DMS79 treated with DMSO at 0.1 percent for 48 hours (cell line): ENCODE measurements at places on chromosomes 6 and 20.
A peak's percentile ranks its signal among the peaks of the same experiment; 100 is the strongest.

GRCh38 chr6:32113386-32114352 lies 4.5 kb upstream of the TNXB start:
- DNase-seq = no peak

DNA sequence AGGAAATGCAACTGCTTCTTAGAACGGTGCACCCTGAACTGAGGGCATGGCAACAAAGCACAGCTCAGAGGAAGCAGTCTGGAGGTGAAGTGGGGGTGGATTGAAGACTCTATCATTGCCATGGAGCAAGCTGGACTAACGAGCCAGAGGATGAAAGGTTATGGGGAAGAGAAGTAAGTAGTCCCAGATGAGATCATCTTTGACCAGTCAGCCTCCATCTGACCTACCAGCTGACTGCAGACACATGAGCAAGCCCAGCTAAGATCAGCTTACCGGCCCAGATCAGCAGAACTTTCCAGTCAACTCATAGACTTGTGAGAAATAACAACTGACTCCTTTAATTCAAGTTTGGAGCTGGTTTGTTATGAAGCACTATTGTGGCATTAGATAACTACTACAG lies 9.1 kb upstream of the JAG1 start:
- DNase-seq = no peak

- no peak for DNase-seq
Measured at GRCh38 chr6:168713839-168714238, 272.9 kb downstream of the SMOC2 start.

GRCh38 chr6:40391086-40391485 lies 196.1 kb downstream of the LRFN2 start:
- no peak for DNase-seq

GRCh38 chr20:53652090-53652858 lies 58.6 kb upstream of the ZNF217 start:
- no peak for DNase-seq

DNA sequence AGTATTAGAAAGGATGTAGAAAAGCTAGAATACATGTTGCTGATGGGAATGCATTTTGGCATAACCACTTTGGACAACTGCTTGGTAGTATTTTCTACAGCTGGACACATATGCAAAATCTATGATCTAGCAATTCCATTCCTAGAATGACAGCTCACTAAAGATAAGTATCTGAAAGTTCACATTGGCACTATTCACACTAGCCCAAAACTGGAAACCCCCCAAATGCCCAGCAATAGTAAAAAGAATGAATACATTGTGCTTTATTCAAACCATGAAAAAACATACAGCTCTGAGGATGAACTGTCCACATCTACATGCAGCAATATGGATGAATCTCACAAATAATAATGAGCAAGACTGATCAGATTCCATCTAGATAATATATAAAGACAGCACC lies 79.0 kb downstream of the PPP1R3G start:
- DNase-seq = no peak

- no peak for DNase-seq
Measured at GRCh38 chr6:100232781-100233573, 231.7 kb downstream of the SIM1 start.

- DNase-seq = no peak
Measured at GRCh38 chr6:43125555-43125954, 45.5 kb upstream of the SRF start.

GRCh38 chr6:113403966-113404595 lies 453.1 kb upstream of the MARCKS start:
- DNase-seq = no peak

DNA sequence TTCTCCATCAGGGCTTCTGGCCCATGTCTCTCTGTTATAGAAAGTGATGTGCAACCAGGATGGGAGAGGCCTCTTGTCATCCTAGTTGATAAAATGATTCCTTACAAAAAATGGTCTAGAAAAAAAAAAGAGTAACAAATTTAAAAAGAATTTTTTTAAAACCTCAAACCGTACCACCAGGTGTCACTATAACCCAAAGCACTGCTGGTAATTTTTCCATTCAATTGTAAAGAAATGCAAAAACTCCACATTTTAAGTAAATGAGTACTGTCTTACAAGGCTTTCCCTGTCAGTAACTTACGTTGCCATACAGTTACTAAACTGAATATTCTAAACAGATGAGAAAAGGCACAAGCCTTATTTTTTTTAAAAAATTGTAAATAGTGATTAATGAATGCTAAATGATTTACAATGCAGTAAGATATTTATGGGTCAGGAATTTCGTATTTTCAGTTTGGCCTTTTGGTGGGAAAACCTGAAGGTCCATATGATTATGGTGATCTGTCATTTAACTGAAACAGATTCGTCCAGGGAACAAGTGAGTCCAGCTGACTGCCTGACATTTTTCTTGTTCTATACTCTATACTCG lies 95.4 kb downstream of the OGFRL1 start:
- DNase-seq = peak; percentile 12

- DNase-seq = no peak
Measured at GRCh38 chr6:150661216-150662007, 61.7 kb downstream of the PLEKHG1 start.

DNA sequence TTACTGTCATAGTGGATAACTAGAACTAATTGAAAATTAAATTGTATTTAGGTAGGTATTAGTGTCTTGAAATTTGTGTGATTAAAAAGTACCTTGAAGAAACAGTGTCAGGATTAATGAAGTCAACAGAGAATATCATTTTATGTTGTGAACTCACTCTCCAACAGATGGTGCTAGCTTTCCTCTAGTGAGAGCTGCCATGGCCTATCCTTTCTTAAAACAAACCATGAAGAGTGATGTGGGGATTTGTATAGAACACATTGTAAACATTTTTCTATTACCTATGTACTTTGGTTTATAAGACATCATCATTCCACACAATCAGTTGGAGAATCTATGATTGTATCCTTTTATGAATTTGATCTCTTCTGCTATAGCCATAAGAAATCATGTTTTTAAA lies 4.8 kb upstream of the SRSF12 start:
- peak; percentile 56 for DNase-seq
